ENCODE measurements at places on chromosomes 1 and 21.

DNA sequence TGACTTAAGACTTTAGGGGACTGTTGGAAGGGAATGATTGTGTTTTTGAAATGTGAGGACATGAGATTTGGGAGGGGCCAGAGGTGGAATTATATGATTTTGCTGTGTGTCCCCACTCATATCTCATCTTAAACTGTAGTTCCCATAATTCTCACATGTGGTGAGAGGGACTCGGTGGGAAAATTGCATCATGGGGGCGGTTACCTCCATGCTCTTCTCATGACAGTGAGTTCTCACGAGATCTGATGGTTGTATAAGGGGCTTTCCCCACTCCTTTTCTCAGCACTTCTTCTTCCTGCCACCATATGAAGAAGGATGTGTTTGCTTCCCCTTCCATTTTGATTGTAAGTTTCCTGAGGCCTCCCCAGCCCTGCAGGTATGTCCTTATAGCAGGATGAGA lies 35.0 kb upstream of the SCAF4 start:
- DNase-seq, result no peak

- no peak for DNase-seq
These were observed 227.3 kb upstream of the ADGRL2 start for GRCh38 chr1:81573458-81573857.

GRCh38 chr1:240294566-240294965 lies 202.9 kb downstream of the FMN2 start:
- no peak for DNase-seq

DNA sequence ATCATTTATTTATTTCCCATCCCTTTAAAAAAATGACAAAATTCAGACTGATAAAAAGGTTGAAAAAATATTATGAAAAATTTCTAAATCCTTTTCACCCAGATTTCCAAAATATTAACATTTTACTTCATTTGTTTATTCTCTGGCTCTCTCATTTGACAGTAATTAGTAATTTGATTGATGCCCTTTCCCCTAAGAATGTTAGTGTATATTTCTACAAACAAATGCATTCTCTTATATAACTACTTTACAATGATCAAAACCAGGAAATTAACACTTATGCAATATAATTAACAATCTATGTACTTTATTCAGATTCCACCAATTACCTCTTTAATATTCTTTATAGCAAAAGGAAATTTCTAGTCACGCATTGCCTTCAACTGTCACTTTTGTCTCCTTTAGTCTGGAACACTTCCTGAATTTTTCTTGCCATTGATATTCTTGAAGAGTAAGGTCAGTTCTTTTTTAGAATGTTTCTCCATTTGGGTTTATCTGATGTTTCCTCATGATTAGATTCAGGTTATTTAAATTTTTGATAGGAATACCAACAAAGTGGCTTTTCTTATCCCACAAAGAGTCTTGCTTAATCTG lies 3.9 kb downstream of the CD53 start:
- DNase-seq, result no peak

DNA sequence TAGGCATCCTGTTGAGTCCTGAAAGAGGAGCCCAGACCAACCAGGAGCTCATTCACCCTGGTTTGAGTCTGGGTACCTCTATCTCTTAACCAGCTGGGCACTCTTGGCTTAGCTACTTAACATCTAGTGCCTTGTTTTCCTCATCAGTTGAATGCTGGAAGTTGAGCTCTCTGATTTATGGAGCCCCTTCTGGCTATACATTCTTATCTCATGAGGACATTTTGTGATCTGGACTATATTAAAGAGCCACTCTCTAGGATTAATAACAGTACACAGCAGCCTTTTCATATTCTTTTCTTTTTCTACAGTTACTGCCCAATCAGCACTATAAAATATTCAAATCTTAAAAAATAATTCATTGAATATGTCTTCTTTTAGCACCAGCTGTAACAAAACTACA lies 296.9 kb upstream of the RUNX1 start:
- no peak for DNase-seq

- DNase-seq, result no peak
These were observed 17.5 kb upstream of the TRAPPC10 start for GRCh38 chr21:43994646-43995045.

Data from NCI-H510A (cell line).